CD4-positive, alpha-beta T cell (primary cell): ENCODE measurements at places on chromosomes 12 and 14. TPM values are rescaled to one million over a fixed set of nuclear protein-coding genes. Genes with fewer than 3 reads are reported as not detected.

GRCh38 chr12:26126340-26127284, 1.8 kb upstream of the BHLHE41 start:
- peak overlapping the region; percentile 38 for H3K4me3 ChIP-seq
- peaks cover 67% of the 10 kb centered on the region for H3K27me3 ChIP-seq
- DNase-seq, result no peak
- H3K36me3 ChIP-seq, result no peaks in the 10 kb centered on the region
- H3K4me1 ChIP-seq, result peaks cover 44% of the 10 kb centered on the region

Gene ACVRL1
- total RNA-seq, result not detected

DNA sequence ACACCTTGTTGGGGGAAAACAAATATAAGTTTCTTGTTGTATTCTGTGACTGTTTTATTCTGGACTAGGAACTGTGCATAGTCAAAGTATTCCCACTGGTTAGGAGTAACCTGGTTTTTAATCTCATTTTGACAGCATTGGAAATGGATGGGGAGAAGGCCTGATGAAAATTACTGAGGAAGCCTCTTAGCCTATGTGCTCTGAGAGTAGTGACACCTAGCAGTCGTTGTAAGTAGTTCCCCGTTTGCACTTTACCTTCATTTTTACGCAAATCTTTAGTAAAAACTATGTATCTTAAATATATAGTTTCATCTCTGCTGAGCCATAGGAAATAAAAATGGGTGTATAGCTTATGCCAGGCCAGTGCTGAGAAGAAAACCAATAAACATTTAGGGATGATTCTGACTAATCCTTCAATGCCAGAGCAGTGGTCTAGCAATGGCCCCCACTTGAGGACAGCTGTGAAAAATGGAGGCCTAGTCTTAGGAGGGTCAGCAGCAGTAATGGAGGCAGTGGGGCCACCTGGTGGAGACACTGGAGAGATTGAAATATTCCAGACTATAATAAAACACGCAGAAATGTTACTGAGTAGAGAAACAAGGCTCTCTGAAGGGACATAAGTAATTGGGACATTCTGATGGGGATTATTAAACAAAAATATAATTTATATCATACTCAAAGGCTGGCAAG, 133.2 kb upstream of the NOVA1 start:
- H3K4me3 ChIP-seq, result no peak overlapping the region
- H3K27me3 ChIP-seq, result no peaks in the 10 kb centered on the region
- no peaks in the 10 kb centered on the region for H3K4me1 ChIP-seq
- no peak overlapping the region for H3K27ac ChIP-seq
- H3K36me3 ChIP-seq, result no peaks in the 10 kb centered on the region
- no peak for DNase-seq

DNA sequence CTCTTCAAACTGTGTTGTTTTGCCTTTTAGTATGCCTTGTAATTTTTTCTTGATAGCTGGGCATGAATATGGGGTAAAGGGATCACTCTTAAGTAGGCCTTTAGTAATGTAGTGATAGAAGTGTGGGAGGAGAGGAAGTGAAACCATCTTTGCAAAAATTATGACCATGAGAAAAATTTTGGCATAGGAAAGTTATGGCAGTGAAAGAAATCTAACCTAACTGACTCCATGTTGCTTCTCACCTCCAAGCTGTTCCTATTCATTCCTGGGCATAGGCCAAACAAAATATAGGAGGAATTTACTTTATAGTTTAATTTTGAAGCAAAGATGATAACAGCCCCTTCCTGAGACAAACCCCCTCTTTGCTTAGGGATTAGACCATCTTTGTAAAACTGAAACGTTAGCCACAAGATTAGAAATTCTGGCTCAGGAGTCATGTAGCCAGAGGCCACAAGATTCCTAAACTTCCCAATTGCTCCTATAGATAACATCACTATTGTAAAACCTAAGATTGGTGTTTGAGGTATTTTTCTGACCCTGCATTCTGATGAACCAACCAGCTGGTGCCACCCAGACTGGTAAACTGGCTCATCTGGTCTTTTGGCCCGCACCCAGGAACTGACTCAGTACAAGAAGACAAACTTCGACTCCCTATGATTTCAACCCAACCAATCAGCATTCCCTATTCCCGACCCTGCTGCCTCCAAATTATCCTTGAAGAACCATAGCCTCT, 45.8 kb downstream of the CRADD start:
- no peaks in the 10 kb centered on the region for H3K36me3 ChIP-seq
- H3K27ac ChIP-seq, result no peak overlapping the region
- no peak for DNase-seq
- no peaks in the 10 kb centered on the region for H3K4me1 ChIP-seq
- H3K27me3 ChIP-seq, result no peaks in the 10 kb centered on the region

GRCh38 chr14:100762089-100762515, 35.4 kb downstream of the DLK1 start:
- H3K4me3 ChIP-seq, result no peak overlapping the region
- peaks cover 2% of the 10 kb centered on the region for H3K27me3 ChIP-seq
- no peaks in the 10 kb centered on the region for H3K36me3 ChIP-seq
- H3K27ac ChIP-seq, result no peak overlapping the region
- no peak for DNase-seq

- no peaks in the 10 kb centered on the region for H3K27me3 ChIP-seq
- H3K4me1 ChIP-seq, result peaks cover 4% of the 10 kb centered on the region
- H3K27ac ChIP-seq, result no peak overlapping the region
- no peak overlapping the region for H3K4me3 ChIP-seq
These were observed 40.2 kb upstream of the RIN3 start for GRCh38 chr14:92473261-92473968.

- no peak overlapping the region for H3K27ac ChIP-seq
- H3K4me1 ChIP-seq, result no peaks in the 10 kb centered on the region
- no peak for DNase-seq
- H3K27me3 ChIP-seq, result no peaks in the 10 kb centered on the region
These were observed 266.8 kb upstream of the CLEC14A start for GRCh38 chr14:38522724-38523123.

Gene CLEC4C
- total RNA-seq, result 0.39 TPM

DNA sequence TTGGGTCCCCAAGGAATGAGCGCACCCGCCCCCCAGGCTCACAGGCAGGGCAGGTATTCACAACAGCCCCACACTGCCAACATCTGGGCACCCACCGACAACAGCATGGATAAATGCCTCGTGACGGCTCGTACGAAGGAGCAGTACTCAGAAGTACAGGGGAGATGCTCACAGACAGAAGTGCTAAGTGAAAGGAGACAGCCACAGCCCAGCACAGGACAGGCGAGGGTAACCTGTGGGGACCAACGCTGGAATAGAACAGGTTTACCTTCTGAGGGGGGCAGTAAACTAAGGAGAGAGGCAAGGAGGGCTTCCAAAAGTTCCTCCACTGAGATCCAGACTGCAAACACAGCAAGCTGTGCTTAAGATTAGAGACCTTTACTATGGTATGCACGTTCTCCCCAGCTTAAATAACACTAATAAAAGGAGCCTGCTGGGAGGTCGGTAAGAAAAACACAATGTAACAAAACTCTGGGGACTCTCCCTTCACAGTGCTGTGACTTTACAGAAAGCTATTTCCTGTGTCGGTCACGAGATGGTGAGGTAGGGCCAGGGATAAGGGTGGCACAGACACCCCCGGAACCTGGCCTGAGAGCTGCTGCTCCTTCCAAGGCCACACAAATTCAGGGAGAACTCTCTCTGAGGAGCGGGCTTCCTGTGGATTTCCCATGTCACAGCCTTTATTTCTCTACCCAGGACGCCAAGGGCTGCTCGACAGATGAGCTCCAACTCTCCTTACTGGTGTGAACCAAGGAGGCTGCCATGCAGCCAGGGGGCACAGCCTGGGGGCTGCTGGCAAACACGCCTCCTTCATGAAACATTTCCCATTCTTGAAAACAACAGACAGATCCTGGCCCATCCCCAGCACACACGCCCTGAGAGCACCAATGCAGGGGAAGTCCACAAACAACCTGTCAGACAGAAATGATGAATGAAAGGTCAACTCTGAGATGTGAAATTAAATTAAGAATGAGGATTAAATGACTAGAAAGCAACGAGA, 26.3 kb downstream of the SLC15A4 start:
- H3K36me3 ChIP-seq, result peaks cover 67% of the 10 kb centered on the region
- H3K4me1 ChIP-seq, result peaks cover 36% of the 10 kb centered on the region
- no peaks in the 10 kb centered on the region for H3K27me3 ChIP-seq
- DNase-seq, result no peak
- H3K27ac ChIP-seq, result peak overlapping the region; percentile 44

Gene CEP128
- 13.0 TPM for total RNA-seq

Gene KRT8
- 0.63 TPM for total RNA-seq

GRCh38 chr12:111766608-111767361, at the start of gene ALDH2:
Gene ALDH2, plus strand, starts transcription at chr12:111766933. Its CDS starts 50 bp downstream, at chr12:111766983.
- peaks cover 12% of the 10 kb centered on the region for H3K4me1 ChIP-seq
- peaks cover 18% of the 10 kb centered on the region for H3K27me3 ChIP-seq
- no peaks in the 10 kb centered on the region for H3K36me3 ChIP-seq
